NCI-H2081 treated with DMSO at 0.1 percent for 48 hours (cell line): ENCODE measurements at places on chromosomes 2 and 18.

- DNase-seq, result no peak
These were observed 86.2 kb downstream of the CRIM1 start for GRCh38 chr2:36441816-36442215.

- no peak for DNase-seq
These were observed 442.8 kb upstream of the SYT4 start for GRCh38 chr18:43720041-43720440.

- no peak for DNase-seq
These were observed 259.7 kb downstream of the LNPK start for GRCh38 chr2:175742367-175742766.

GRCh38 chr2:219037783-219038499, 3.4 kb downstream of the CFAP65 start:
- no peak for DNase-seq

DNA sequence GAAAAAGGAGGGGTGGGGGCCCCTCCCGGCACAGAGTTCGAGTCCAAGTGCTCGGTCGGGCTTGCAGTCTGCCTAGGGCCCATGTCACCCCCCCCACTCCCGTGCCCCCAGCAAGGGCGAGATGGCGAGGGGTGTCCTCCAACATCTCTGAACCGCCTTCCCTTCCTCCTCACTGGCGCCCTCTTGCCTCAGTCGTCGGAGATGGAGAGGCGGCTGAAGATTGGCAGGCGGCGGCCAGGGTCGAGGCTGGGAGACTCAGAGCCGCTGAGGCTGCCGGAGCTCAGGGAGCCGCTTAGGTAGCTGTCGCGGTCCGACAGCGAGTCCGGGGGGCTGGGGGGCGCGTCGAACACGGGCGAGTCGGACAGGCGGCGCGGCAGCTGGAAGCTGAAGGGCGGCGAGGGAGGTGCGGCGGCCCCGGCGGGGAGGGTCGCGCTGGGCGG, 2.3 kb downstream of the ZFP36L2 start:
- DNase-seq, result no peak

DNA sequence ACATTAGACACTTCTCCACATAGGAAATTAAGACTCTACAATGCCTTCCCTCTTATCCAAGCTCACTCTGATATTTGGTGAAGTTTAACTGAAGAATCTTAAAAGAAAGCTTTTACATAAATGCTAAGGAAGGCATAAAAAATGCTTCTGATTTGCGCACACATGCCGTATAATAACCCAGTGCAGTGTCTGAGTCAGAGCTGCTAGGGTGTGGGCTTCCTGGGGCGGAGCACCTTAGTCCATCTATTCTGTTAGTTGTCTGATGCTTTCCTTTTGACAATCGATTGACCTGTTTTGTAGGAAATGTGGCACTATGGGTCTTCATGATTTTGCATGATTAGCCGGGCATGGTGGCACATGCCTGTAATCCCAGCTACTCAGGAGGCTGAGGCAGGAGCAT, 231.5 kb downstream of the AFF3 start:
- no peak for DNase-seq
